B cell (primary cell): ENCODE measurements at places on chromosomes 11 and 22. TPM values are rescaled to one million over a fixed set of nuclear protein-coding genes. Genes with fewer than 3 reads are reported as not detected.
A peak's percentile ranks its signal among the peaks of the same experiment; 100 is the strongest.

CRACR2B gene
- 9.7 and 13.5 TPM in 2 replicates for total RNA-seq

LRRC74B gene
- total RNA-seq: 0.12 and 0.17 TPM in 2 replicates

GRCh38 chr22:46125816-46126765 lies 24.2 kb upstream of the PPARA start:
- no peak overlapping the region for H3K4me3 ChIP-seq
- no peaks in the 10 kb centered on the region for H3K27me3 ChIP-seq
- DNase-seq: no peak
- peaks cover 23% of the 10 kb centered on the region for H3K4me1 ChIP-seq
- H3K27ac ChIP-seq: no peak overlapping the region
- H3K36me3 ChIP-seq: no peaks in the 10 kb centered on the region

GRCh38 chr22:47793304-47794101 lies 1031.1 kb downstream of the TBC1D22A start:
- no peaks in the 10 kb centered on the region for H3K27me3 ChIP-seq
- H3K4me1 ChIP-seq: no peaks in the 10 kb centered on the region
- no peaks in the 10 kb centered on the region for H3K36me3 ChIP-seq

DNA sequence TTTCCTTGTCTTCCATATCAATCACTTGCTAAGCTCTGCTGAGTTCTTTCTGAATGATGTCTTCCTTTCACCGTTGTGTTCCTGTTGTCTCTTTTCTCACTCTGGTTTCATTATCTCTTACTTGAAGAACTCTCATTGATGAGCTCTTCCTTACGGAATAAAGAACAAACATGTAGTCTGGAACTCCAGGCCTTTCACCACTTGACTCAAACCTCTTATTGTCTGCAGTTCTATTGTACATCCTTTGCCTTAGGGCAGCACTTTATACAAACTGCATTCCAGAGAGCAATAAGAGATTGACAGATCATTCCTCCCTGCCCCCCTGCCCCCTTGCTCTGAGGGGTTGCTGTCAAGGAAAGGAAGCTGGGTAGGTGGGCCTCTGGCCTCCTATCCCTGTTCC lies 517.4 kb downstream of the TMEM135 start:
- no peak overlapping the region for H3K4me3 ChIP-seq
- H3K4me1 ChIP-seq: no peaks in the 10 kb centered on the region
- no peak overlapping the region for H3K27ac ChIP-seq
- DNase-seq: no peak
- no peaks in the 10 kb centered on the region for H3K36me3 ChIP-seq
- no peaks in the 10 kb centered on the region for H3K27me3 ChIP-seq

DNA sequence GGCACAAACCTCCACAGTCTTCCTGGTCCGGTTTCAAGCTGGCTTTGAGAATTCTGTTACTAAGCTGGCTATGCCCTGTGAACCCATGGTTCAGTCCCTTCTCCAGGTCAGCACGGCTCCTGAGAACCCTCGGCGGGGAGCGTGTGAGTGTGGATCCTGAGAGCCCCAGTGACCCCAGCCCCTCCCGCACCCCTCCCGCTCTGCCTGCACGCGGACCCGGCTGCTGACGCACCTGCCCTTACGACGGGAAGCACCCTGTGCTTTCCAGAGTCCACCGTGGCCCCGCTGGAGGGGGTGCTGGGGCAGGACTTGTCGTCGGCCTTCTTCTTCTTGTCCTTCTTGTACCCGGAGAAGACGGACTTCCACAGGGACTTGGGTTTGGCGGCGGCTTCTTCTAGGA lies 42.8 kb upstream of the BID start:
- H3K27ac ChIP-seq: no peak overlapping the region
- no peaks in the 10 kb centered on the region for H3K27me3 ChIP-seq
- no peak for DNase-seq
- H3K4me1 ChIP-seq: no peaks in the 10 kb centered on the region
- peaks cover 77% of the 10 kb centered on the region for H3K36me3 ChIP-seq

FGF4 gene
- total RNA-seq: not detected in 2 replicates

DNA sequence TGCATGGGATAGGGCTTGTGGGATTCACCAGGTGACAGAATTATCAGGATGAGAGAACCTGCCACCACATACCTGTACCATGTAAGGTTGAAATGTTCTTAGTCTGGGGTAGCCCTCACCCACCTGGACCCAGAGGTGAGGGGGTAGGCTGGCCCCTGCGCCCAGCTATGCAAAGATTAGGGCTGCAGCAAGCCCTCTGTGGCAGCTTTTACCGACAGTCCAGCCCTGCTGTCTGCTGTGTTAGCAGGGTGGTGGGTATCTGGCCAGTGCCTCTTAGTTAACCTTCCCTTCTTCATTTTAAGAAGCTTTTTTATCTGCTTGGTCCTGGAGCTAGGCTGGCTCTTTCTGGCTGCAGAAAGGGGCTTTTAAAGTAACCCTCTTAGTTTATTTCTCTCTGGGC lies 13.9 kb downstream of the INSC start:
- no peaks in the 10 kb centered on the region for H3K36me3 ChIP-seq
- peaks cover 5% of the 10 kb centered on the region for H3K27me3 ChIP-seq
- H3K4me1 ChIP-seq: no peaks in the 10 kb centered on the region
- no peak overlapping the region for H3K4me3 ChIP-seq
- no peak overlapping the region for H3K27ac ChIP-seq

GRCh38 chr11:46835897-46836296 lies 10.2 kb downstream of the CKAP5 start:
- no peak overlapping the region for H3K27ac ChIP-seq
- DNase-seq: no peak
- H3K4me1 ChIP-seq: no peaks in the 10 kb centered on the region
- no peak overlapping the region for H3K4me3 ChIP-seq
- H3K27me3 ChIP-seq: no peaks in the 10 kb centered on the region

- no peaks in the 10 kb centered on the region for H3K27me3 ChIP-seq
- H3K27ac ChIP-seq: no peak overlapping the region
Observed at GRCh38 chr22:48889887-48890692, 937.6 kb downstream of the BRD1 start.

DNA sequence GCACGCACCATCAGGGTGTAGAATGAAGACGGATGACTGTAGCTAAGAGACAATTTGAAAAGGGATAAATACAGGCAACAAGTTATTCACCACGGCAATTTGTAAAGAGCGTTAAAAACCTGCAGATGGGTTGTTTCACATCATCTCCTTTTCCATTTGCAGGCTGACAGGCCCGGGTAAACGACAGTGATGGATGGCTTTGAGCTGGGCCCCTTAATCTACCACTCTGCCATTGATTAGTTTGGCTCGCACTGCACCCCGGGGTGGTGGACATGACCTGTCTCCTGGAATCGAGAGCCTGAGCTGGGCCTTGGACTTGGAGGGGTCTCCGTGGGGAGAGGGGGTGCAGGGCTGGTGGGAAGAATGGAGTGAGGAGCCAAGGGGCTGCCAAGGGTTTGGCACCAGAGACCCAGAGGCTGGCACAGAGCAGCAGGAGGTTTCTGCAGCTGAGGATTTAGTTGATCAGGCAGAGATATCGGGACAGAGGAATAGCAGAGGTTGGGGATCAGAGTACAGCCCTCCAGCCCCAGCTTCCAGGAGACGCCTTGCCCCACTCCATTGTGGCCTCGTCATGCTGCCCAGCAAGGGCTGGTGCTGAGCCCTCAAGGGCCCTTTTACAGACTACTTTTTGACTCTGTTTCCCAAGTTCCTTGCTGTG lies 110.6 kb upstream of the NECTIN1 start:
- no peak overlapping the region for H3K4me3 ChIP-seq
- H3K36me3 ChIP-seq: no peaks in the 10 kb centered on the region
- H3K27me3 ChIP-seq: peaks cover 10% of the 10 kb centered on the region
- DNase-seq: no peak
- H3K4me1 ChIP-seq: no peaks in the 10 kb centered on the region
- H3K27ac ChIP-seq: no peak overlapping the region

DNA sequence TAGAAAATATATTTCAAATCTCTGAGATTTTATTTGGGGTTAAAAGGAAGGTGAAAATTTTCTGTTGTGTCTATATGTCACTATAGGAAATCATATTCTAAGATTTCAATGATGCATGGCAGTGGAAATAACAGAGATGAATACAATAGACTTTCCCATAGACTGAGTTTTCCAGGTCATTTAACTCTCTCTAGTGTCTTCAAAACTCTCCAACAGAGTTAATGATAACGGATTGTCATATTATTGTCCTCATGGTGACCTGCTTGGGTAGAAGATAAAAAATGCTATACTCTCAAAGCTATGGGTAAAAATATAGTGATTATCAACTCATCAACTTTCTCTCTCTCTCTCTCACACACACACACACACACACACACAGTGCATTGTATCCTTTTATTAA lies 312.9 kb downstream of the CNTN5 start:
- no peaks in the 10 kb centered on the region for H3K4me1 ChIP-seq
- H3K27me3 ChIP-seq: no peaks in the 10 kb centered on the region
- no peaks in the 10 kb centered on the region for H3K36me3 ChIP-seq
- H3K27ac ChIP-seq: no peak overlapping the region

GRCh38 chr22:28220626-28221363 lies 301.7 kb upstream of the PITPNB start:
- H3K36me3 ChIP-seq: no peaks in the 10 kb centered on the region
- DNase-seq: no peak
- no peak overlapping the region for H3K27ac ChIP-seq
- H3K4me1 ChIP-seq: no peaks in the 10 kb centered on the region
- no peaks in the 10 kb centered on the region for H3K27me3 ChIP-seq

GTSE1 gene
- 0.17 and 0.27 TPM in 2 replicates for total RNA-seq

- no peaks in the 10 kb centered on the region for H3K36me3 ChIP-seq
- H3K4me1 ChIP-seq: no peaks in the 10 kb centered on the region
- H3K4me3 ChIP-seq: no peak overlapping the region
- H3K27me3 ChIP-seq: no peaks in the 10 kb centered on the region
- H3K27ac ChIP-seq: no peak overlapping the region
Observed at GRCh38 chr11:108825381-108825780, 160.5 kb downstream of the DDX10 start.

LDHAL6A gene
- 0.27 TPM in 1 of 2 replicates, not detected in the other for total RNA-seq

DNA sequence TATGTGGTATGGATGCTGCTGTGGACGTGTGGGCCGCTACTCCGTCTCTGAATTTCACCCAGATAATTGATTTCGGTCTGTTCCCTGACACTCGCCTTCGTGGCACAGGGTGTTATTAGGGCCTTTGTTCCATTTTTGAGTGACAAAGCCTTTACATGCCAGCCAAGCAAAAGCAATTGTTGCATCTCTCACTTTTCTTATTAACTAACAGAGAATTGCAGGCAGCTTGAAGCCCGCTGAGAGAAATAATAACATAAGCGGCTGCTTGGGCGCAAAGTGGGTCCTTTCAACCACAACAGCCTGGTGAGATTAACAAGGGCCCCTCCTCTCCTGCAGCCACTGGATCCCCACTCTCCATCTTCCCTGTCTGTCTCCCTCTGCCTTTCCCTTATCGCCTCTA lies 449.4 kb downstream of the NTM start:
- no peak for DNase-seq
- no peak overlapping the region for H3K4me3 ChIP-seq
- no peak overlapping the region for H3K27ac ChIP-seq
- H3K27me3 ChIP-seq: no peaks in the 10 kb centered on the region
- H3K36me3 ChIP-seq: no peaks in the 10 kb centered on the region
- H3K4me1 ChIP-seq: no peaks in the 10 kb centered on the region

DNA sequence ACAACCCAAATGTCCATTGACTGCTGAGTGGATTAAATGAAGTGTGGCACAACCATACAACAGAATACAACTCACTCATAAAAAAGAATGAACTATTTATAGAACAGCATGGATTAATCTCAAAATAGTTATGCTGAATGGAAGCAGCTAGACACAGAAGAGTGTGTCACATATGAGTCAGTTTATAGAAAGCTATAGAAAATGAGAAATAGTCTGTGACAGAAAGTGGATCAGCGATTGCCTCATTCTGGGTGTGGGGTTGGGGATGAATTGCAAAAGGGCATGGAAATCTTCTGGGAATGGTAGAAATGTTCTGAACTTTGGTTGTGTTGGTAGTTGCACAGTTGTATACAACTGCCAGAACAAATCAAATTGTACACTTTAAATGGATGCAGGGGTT lies 37.4 kb downstream of the PRR5L start:
- no peaks in the 10 kb centered on the region for H3K36me3 ChIP-seq
- H3K27me3 ChIP-seq: no peaks in the 10 kb centered on the region
- no peak overlapping the region for H3K4me3 ChIP-seq

GRCh38 chr22:29073618-29074275 lies 912 bp downstream of the KREMEN1 start:
- no peaks in the 10 kb centered on the region for H3K36me3 ChIP-seq
- H3K27ac ChIP-seq: no peak overlapping the region
- H3K4me1 ChIP-seq: peaks cover 27% of the 10 kb centered on the region
- peak; percentile 32 for DNase-seq
- H3K4me3 ChIP-seq: peak overlapping the region; percentile 30
- peaks cover 31% of the 10 kb centered on the region for H3K27me3 ChIP-seq

DNA sequence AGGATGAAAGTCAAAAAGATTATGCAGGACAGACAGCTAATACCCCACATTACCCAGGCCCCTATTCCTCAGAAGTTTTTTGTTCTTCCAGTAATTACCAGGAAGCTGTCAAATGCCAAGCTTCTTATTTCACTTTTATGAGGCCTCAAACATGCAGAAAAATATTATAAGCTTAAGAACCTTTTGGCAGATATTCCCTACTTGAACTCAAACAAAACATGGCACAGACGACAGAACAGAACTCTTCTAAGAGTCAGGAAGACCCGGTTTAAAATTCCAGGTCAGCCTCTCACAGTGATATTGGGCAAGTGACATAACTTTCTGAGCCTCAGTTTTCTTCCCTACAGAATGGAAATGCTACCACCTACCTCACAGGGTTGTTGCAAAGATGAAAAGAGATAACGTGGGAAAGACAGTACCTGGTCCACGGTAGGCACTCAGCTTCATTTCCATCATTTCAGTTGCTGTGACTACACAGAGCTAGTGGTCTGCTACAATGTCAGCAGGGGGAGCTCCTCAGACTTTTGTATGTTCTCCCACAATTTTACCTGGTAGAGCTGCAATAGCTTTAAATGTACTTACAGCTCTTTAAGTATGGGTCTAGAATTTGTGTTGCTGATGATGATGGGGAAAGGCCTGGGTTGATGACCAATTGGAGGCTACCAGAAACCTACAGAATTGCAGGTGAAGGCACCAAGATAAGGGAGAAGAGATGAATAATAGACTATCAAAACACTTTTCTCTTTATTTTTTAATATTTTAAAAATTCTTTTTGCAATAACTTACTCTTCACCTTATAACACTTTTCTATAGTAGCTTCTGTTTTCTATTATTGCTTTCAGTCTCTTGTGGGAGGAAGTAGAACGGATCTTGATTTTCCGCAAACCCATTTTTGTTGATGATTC lies 98.3 kb upstream of the CHRM4 start:
- H3K27ac ChIP-seq: no peak overlapping the region
- H3K4me3 ChIP-seq: no peak overlapping the region
- no peaks in the 10 kb centered on the region for H3K27me3 ChIP-seq
- DNase-seq: peak; percentile 43
- H3K4me1 ChIP-seq: no peaks in the 10 kb centered on the region

DNA sequence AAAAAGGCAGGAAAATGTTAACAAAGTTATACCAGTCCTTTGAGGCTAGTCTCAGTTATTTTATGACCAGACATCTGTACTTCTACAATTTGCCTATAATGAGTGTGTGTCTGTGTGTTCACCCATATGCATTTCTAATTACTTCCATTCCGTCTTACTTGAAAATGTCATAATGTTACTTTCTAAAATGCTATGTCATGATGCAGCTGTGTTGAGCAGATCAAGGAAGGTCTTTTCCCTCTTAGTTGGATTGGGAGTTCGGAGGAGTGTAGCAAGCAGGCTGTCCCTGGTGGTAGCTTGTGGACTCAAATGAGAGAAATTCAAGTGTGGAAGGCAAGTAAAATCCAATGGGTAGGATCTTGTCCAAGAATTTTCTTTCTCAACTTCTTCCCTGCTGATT lies 3.0 kb downstream of the SNX19 start:
- no peaks in the 10 kb centered on the region for H3K36me3 ChIP-seq
- H3K27me3 ChIP-seq: no peaks in the 10 kb centered on the region
- H3K4me3 ChIP-seq: no peak overlapping the region
- no peak for DNase-seq
- peaks cover 12% of the 10 kb centered on the region for H3K4me1 ChIP-seq
